ENCODE measurements at places on chromosomes 2 and 18.

GRCh38 chr18:62660691-62661090 lies 54.6 kb upstream of the PHLPP1 start:
- no peak for DNase-seq

- DNase-seq: no peak
Observed at GRCh38 chr2:118627156-118627555, 220.3 kb downstream of the EN1 start.

- DNase-seq: no peak
Observed at GRCh38 chr2:8761529-8762164, 75.8 kb downstream of the KIDINS220 start.

DNA sequence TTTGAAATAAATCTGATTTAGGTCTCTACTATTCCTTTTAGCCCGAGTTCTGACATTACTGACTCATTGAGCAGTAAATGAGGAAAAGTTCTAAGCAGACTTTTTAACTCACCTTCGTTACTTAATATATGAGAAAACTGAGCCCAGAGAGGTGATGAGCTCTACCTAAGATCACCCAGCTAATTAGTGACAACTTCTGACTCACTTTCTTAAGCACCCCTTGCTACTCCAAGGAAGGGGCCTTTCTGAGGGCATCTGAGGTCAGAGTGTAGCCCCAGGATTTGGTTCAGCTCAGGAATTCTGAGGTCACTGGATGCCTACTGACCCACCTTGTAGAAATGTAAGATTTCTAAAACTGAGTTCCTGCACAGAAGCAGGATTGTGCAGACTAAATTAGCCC lies 102.2 kb upstream of the FZD5 start:
- DNase-seq: no peak

DNA sequence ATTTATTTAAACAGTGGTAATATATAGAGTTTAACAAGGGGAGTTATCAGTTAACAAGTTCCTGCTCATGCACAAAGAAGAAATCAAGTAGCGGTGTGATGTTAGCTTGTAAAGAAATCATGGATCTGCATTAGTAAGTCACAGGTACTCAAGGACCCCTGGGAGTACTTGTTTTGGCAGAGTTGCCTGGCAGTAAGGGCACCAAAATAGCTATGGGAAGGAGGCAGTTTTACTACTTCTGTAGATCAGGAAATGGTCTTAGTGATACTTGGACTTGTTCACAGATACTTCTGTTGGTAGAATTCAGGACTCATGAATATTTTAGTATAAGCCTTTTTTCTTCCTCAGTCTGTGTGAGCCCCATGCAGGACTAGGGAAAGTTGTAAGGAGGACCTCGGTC lies 107.3 kb upstream of the IL1R2 start:
- DNase-seq: no peak

DNA sequence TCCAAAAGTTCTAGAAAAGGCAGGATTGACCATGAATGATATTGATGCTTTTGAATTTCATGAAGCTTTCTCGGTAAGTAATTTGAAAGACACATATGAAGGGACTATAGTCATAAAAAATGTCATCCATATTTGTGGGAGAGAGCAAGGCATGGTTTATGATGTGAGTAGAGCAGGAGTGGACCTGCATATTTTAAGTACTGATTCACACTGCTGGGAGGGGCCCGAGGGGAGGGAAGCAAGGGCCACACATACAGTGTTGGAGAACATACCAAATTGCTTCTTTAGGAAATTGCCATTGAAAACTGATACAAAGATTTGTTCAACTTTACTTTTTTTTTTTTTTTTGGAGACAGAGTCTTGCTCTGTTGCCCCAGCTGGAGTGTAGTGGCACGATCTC lies 39.4 kb downstream of the HADHB start:
- DNase-seq: no peak

DNA sequence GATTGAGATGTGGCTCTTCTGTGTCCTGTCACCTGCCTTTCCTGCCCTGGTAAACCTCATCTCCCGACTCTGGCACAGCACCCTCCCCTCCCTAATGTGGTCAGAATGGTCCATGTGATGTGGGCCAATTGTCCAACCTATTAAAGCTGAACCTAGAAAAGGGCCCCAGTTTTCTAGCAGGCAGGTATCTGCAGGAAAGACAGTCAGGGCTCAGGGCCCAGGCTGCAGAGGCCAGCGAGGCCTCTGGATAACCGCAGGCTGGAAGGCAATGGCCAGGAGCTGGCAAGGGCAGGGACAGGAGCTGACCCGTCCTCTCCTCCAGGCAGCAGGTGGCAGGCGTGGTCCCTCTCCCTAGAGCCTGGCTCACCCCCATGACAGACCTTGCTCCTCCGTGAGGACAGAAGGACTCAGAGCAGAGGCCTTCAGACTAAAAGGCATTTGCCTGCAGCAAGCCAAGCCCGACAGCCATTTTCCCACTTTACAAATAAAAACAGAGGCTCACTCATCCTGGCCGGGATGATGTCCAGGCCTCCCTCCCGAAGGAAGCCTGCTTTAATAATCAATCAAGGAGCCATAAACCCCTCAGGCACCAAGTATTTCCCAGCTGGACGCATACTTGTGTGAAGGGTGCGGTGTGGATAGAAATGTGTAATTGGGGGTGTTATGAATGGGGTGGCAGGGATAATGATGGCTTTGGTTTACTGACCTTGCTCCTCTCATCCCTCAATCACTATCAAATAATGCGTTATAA lies 107.1 kb downstream of the TWIST2 start:
- no peak for DNase-seq

- DNase-seq: no peak
Observed at GRCh38 chr2:185219981-185220380, 518.6 kb upstream of the FSIP2 start.

GRCh38 chr2:183967756-183968155 lies 630.6 kb upstream of the ZNF804A start:
- no peak for DNase-seq

GRCh38 chr18:23537274-23537673 lies 34.0 kb downstream of the RMC1 start:
- no peak for DNase-seq

- no peak for DNase-seq
Observed at GRCh38 chr2:105895990-105896764, 151.5 kb downstream of the NCK2 start.

GRCh38 chr2:194203898-194204297 lies 1453.1 kb upstream of the SLC39A10 start:
- DNase-seq: no peak

DNA sequence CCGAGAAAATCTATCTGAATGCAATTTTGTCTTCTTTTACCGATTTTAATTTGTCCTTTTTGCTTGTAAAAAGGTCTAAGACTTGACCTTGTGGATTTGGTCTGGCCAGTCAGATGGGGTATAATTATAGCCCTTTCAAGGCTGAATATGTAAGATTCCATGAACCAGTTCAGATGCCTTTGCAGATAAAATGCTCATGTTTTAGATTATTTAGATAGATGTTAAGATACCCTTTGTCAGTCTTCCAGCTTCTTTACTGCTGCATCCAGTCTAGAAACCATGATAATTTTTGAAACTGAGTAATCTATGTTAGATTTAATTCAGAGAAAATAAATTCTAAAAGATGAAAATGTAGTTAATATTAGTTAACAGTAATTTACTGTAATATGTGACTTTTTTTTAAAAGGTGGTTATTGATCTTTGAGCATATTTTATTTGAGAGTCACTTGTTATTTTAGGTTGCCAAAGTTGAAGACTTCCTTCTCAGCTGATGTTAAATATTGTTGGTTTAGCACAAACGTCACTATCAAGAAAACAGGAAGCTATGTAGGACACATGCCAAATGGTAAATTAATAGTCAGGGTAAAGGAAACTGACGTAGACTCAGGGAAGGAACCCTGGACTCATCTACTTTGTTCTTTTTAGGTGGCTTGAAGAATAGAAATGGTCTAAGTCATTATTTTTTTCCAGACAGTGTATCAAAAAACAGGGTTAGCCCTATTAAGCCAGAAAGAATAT lies 29.8 kb downstream of the BABAM2 start:
- DNase-seq: no peak

DNA sequence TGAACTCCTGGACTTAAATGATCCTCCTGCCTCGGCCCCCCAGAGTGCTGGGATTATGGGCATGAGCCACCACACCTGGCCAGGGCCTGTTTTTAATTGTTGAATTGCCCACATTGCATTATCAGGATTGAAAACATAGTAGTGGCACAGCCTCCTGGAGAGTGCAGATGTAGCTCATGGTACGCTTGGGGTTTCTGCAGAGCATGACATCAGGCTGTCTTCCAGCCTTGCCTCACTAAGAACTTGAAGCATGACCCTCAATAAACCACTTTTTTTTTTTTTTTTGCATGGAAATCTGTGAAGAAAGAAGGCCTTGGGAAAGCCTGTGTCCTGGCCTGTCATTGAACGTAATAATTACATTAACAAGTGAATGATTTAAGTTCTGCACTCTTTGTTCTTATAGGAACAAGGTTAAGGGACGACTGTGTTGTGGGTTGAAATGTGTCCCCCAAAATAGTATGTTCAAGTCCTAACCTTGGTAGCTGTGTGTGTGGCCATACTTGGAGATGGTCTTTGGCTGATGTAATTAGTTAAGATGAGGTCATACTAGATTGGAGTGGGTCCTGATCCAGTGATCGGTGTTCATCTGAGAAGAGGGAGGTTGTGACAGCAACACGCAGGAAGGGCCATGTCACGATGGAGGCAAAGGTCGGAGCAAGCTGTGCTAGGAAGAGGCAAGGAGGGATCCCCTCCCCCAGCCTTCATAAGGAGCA lies 90.2 kb downstream of the AGAP1 start:
- no peak for DNase-seq

- no peak for DNase-seq
Observed at GRCh38 chr2:144511937-144512336, 8.0 kb downstream of the ZEB2 start.

GRCh38 chr18:50832754-50833153 lies 12.9 kb upstream of the MRO start:
- no peak for DNase-seq

- DNase-seq: no peak
Observed at GRCh38 chr2:227804975-227805374, 8.7 kb upstream of the CCL20 start.

- DNase-seq: no peak
Observed at GRCh38 chr18:39786477-39786876, 2168.6 kb upstream of the PIK3C3 start.

DNA sequence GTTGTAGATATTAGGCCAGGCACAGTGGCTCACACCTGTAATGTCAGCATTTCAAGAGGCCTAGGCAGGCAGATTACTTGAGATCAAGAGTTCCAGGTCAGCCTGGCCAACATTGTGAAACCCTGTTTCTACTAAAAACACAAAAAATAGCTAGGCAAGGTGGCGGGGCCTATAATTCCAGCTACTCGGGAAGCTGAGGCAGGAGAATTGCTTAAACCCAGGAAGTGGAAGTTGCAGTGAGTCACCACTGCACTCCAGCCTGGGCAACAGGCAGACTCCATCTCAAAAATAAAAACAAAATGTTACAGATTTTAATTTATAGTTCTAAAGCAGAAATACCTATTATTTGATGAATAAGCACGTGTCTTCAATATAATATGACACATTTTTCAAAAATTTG lies 65.6 kb upstream of the UBXN4 start:
- no peak for DNase-seq

DNA sequence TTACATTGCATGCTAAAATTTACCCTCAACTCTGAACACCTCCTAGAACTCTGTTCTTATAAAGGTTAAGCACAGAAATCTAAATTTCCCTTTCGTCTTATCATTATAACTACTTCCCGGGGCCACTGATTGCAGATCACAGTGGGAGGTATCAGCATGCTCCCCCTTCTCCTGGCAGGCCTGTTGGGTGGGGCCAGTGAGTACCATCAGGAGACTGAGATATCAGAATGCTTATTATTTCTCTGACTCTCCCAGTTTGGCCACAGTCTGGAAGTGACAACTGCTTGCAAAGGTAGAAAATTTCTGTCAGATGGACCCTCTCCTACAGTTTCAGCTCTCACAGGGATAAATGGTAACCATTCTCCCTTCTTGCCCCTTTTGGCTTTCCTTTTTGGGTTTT lies 62.6 kb downstream of the DSEL start:
- no peak for DNase-seq

- DNase-seq: no peak
Observed at GRCh38 chr2:132538331-132538855, 121.8 kb downstream of the GPR39 start.

GRCh38 chr2:10434886-10435819 lies 13.0 kb downstream of the ODC1 start:
- DNase-seq: peak; percentile 28

- DNase-seq: no peak
Observed at GRCh38 chr2:233829193-233830110, 24.9 kb downstream of the HJURP start.

DNA sequence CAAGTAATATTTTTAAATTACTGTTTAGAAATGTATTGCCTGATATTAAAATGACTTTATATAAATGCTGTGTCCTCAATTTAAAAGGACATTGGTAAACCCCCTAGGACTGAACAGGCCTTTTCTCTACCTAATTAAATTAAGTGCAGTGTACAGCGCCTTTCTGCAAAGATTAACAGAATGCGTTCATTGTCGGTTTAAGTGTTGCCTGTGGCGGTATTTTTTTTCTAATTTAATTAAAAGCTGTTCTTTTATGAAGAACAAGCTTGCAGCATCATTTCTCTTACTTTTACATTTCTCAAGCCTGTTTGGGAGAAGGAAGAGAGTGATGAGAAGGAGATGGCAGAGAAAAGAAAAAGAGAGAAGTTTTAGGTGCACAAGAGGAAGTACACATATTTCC lies 344.9 kb downstream of the CPS1 start:
- DNase-seq: no peak

- no peak for DNase-seq
Observed at GRCh38 chr18:61651145-61651879, 241.5 kb downstream of the RNF152 start.

DNA sequence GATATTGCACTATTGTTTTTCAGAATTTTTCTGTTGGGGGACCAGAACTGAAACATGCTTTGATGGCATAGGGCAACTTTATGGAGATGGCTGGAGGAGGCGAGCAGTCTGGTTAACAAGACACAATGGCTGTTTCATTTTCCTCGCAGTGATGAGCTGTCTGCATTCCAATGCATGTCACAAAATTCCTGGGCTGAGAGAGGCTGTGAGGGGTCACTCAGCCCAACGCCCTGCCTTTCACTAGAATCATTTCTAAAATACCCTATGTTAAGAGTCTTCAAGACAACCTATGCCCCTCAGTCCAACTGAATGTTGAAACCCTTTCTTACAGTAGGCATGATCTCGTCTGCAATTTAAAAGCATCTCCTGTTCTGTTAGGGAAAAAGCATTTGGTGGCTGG lies 1090.0 kb downstream of the BCL11A start:
- no peak for DNase-seq

GRCh38 chr2:19683556-19683955 lies 218.2 kb downstream of the TTC32 start:
- DNase-seq: no peak

DNA sequence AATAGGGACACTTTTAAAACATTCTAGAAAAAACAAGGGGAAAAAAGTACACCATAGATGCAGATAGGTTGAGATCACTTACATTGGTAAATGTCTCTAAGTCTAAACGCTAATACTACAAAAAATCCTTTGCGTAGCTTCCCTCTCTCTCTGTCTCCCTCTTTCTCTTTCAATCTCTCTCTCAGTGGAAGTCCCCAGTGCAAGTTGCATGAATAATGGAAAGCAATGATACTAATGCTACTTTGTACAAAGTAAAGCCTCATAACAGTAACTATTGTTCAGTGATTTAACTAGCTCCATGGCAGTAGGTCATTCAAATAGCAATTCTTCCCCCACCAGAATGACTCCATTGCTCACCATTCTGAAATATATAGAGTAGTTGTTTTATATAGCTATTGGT lies 12.8 kb downstream of the MEIS1 start:
- DNase-seq: no peak

GRCh38 chr18:54883816-54884604 lies 55.7 kb downstream of the RAB27B start:
- no peak for DNase-seq

- DNase-seq: no peak
Observed at GRCh38 chr2:160252900-160253299, 52.8 kb upstream of the ITGB6 start.
